ENCODE measurements at places on chromosomes 6 and 20.

- no peak for DNase-seq
Observed at GRCh38 chr20:25076731-25077609, 5.0 kb downstream of the VSX1 start.

- no peak for DNase-seq
Observed at GRCh38 chr6:64838726-64839125, 868.3 kb downstream of the EYS start.

DNA sequence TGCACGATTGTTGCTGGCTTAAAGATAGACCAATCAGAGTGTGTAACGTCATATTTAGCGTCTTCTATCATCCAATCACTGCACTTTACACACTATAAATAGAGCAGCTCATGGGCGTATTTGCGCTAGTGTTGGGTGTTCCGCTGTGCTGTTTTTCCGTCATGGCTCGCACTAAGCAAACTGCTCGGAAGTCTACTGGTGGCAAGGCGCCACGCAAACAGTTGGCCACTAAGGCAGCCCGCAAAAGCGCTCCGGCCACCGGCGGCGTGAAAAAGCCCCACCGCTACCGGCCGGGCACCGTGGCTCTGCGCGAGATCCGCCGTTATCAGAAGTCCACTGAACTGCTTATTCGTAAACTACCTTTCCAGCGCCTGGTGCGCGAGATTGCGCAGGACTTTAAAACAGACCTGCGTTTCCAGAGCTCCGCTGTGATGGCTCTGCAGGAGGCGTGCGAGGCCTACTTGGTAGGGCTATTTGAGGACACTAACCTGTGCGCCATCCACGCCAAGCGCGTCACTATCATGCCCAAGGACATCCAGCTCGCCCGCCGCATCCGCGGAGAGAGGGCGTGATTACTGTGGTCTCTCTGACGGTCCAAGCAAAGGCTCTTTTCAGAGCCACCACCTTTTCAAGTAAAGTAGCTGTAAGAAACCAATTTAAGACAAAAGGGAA is 57.9 kb downstream of the TRIM38 start:
- peak; percentile 57 for DNase-seq

- no peak for DNase-seq
Observed at GRCh38 chr20:57374931-57375651, 16.1 kb upstream of the RBM38 start.

GRCh38 chr6:96276305-96276704 is 245.3 kb upstream of the UFL1 start:
- DNase-seq: no peak
